ENCODE measurements at places on chromosomes 2 and 18.

GRCh38 chr18:63775166-63775730 lies at the start of gene SERPINB7:
Gene SERPINB7 (plus strand): TSS chr18:63775418. CDS start chr18:63782373, 6,955 bp downstream.
- DNase-seq: no peak

DNA sequence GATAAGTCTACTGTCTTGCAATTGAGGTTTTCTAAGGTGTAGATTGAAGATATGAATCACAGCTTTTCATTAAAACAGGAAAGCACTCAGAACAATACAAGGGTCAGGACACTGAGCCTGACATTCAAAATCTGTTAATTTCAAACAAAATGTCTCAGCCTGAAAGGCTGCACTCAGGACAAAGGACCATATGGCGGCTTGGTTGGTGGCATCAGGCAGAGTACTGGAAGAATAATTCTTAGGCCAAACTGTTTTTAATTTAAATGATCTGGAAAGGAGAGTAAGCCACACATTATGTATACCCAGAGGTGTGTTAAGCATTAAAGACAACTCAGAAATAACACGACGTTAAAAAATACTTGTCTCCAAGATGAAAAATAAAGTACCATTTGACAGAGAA lies 85.9 kb downstream of the SKA1 start:
- no peak for DNase-seq

GRCh38 chr2:206452242-206452641 lies 8.9 kb downstream of the ADAM23 start:
- DNase-seq: no peak

DNA sequence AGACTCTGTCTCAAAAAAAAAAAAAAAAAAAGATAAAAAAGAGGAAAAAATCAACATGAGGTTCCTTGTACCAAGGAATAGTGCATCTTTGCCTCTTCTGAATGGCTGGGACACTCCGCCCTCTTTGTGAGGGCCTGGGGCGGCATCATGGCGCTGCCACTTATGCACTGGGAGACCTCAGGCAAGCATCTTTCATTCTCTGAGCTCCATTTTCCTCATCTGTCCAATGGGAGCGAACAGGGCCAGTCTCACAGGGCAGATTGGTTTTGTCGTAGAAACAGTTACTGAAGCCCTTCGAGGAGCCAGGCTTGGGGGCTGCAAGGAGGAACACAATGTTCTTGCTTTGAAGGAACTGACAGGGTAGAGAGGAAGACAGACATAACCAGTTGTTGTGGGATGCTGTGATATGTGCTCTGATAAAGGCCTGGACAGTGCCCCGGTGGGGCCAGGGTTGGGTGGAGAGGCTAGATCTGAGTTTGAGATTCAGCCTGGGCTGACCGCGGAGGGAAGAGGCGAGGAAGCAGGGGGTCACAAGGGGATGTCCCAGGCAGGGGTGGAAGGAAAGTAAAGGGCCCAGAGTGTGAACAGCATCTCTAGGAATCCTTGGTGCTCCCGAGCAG lies 14.1 kb downstream of the ZFP36L2 start:
- DNase-seq: no peak

GRCh38 chr2:85468704-85469349 lies 50.3 kb downstream of the SH2D6 start:
- no peak for DNase-seq

All from stimulated activated CD8-positive, alpha-beta memory T cell treated with anti-CD3 and anti-CD28 coated beads, Interleukin-4, amount 100 ng/mL, for 1 hour (primary cell).